GM06990 (cell line): ENCODE measurements at places on chromosomes 1 and 21.

GRCh38 chr1:39230261-39231190, 26.0 kb downstream of the MACF1 start:
- DNase-seq = peak; percentile 28

GRCh38 chr21:38930853-38931252, 125.1 kb downstream of the ETS2 start:
- no peak for DNase-seq

- no peak for DNase-seq
Observed at GRCh38 chr1:228465571-228466146, 21.5 kb upstream of the RNF187 start.

- no peak for DNase-seq
Observed at GRCh38 chr1:228095938-228096337, 7.2 kb downstream of the C1orf35 start.

GRCh38 chr1:192983349-192983980, 75.7 kb downstream of the UCHL5 start:
- DNase-seq = no peak

DNA sequence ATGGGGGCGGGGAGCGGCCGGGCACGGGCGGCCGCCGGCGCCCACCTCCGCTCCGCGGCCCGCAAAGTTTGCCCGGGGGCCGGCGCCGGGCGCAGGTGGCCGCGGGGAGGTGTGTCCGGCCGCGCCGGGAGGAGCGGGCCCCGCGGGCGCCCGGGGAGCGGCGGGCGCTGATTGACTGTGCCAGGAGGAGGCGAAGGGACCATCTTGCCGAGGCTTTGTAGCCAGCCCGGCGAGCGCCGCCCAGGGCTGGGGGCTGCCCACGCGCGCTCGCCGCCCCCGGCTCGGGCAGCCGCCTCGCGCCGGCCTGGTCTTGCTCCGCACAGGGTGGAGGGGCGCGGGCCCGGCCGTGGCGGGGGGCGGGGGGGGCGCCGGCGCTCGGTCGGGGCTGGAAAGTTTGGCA, 432 bp downstream of the EPHB2 start:
- DNase-seq = no peak

DNA sequence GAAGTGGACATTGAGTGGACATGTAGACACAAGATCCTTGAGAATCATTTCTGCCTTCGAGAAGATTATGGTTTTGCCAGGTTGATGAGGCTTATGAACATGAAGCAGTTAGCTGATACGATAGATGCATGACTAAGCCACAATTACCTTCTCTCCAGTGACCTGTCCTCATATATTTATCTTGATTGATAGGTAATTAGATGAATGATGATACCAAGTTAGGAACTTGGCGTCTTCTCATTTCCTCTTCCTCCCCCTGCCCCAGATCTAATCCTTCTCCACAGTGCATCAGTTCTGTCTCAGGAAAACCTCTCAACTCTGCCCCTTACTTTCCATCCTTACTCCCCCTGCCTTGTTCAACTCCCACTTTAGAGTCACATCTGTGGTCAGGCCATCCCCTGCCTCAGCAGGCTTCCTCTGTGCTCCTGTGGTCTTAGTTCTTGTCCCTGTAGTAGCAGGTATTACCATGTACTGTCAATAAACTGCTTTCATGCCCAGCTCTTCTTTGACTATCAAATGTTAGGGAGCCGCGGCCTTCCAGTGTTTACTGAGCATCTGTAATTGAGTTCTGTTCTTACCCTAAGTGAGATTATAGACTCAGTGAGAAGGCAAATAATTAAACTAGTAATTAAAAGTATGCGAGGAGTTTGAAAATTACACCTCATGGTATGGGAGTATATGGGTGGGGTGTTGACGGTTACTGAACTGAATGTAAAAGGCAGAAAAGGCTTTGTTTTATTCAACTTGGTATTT, 5.1 kb downstream of the ST6GALNAC3 start:
- no peak for DNase-seq

DNA sequence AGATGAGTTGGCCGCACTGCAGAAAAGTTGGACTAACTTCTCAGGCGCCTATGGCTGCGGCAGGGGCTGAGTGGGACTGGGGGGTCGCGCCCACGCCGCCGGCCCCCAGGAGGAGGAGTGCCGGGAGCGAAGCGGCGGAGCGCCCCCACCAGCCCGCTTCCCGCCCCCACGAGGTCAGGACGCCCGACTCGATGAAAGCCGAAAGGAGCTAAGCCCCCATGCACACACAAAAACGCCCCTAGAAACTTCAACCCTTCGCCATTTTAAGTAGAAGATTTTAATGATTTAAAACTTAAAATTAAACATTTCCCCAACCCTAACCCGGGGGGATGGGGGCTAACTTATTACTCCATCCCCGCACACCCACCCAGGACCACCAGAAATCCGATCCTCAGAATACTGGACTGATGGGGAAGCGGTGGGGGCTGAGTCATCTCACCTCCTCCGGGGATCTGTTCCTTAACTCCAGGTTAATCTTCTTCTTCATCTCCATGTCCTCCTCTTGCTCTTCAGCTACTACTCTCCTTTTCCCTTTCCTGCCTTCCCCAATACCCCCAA, 539 bp downstream of the ANP32E start:
- DNase-seq = no peak

DNA sequence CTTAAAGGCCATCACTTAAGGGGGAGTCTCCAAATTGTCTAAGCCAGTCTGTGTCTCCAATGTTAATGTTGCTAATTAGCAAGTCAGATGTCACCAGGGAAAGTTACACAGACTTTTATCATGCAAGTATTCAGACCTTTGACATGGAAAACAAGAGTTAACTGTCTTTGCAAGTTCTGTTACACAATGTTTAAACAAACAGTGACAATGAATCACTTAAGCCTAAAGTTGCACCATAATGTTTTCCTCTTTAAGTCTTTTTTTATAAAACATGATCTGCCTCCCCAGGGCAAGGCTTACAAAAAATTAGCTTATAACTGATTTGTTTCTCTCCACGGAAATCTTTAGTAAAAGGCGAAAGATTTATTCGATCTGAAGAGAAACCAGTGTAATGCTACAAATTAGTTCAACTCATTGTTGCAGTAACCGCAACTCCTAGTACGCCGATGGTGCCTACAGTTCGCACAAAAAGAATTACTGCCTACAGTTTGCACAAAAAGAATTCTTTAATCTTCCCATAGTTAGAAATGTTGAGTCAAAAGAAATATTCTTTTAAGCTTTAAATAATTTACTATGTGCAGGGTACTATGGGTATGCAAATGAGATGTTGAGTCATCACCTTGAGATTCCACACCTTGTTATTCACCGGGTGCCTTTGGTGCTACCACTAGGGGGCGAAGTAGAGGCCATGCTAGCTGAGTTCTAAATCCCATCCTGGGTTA, 45.3 kb downstream of the HHAT start:
- DNase-seq = peak; percentile 82

- no peak for DNase-seq
Observed at GRCh38 chr1:161008869-161009510, 12.0 kb downstream of the F11R start.

GRCh38 chr1:232302376-232303221, 327.3 kb downstream of the SIPA1L2 start:
- no peak for DNase-seq

DNA sequence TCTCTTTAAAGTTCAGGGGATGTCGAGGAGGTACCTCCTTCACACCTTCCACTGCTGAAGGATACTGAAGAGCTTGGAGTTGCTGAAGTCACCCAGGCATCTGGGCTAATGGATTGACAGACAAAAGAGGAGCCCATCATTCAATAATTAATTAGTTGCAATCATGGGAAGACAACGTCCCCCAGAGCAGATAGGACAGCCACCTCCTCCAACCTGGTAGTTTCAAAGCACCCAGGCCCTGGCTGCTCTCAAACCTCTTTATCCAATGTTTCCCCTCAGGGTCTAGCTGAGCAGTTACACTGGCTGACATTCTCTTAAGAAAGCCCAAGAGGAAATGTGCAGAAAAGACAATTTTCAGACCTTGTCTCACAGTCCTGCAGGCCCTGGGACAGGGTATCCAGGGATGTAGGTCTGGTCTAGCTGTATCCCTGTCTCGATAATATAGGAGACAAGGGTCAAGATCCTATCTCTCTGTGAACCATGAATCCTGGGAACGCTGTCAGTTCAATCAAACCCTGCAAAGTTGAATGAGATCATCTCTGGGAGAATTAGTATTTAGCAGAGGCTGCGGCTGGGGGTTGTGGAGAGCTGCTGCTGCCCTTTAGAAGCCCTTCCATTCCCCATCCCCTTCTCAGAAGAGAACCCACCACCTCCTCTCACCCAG, 1.1 kb downstream of the TSPAN2 start:
- DNase-seq = no peak

DNA sequence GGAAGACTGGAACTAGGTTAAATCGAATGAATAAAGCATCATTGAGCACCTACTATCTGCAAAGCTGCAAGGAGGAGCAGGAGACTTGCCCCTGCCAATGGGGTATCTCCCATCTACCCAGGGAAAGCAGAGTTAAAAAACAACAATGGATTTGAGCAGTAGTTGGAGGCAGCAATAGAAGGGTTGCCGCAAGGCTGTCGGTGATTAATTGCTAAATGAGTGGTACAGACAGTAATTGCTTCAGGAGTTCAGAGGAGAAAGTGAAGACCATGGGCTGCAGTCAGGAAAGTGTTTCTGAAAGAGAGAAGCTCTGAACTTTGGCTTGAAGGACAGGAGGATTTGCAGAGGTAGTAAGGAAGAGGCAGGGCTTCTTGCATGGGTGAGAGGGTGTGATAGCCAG, 152.9 kb downstream of the ACTL8 start:
- no peak for DNase-seq

DNA sequence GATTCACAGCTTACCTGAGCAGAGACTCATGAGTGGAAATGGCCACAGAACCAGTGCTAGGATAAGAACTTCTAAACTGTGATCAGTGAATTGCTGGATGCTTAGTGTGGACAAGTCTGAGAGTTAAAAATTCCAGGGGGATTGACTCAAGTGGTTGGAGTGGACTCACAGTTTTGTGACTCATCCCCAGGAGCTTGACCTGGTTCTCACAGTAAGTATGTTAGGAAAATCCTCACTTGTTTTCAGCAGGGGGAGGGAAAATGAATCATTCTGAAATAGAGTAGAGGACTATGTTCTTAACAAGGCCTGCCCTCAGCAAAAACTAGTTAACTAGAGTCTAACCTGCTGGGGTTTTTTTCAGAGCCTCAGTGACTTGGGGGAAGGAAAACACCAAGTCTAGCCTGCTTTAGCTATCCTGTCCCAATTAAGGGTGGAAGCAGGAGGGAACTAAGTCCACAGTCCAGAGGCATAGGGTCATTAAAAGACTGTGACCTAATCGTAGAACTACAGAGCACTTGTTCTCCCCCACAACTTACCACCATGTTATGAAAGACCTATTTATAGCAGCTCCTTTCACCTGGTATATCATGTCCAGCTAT, 6.1 kb upstream of the CDC73 start:
- no peak for DNase-seq

GRCh38 chr1:177830531-177831135, 139.2 kb downstream of the SEC16B start:
- DNase-seq = no peak

DNA sequence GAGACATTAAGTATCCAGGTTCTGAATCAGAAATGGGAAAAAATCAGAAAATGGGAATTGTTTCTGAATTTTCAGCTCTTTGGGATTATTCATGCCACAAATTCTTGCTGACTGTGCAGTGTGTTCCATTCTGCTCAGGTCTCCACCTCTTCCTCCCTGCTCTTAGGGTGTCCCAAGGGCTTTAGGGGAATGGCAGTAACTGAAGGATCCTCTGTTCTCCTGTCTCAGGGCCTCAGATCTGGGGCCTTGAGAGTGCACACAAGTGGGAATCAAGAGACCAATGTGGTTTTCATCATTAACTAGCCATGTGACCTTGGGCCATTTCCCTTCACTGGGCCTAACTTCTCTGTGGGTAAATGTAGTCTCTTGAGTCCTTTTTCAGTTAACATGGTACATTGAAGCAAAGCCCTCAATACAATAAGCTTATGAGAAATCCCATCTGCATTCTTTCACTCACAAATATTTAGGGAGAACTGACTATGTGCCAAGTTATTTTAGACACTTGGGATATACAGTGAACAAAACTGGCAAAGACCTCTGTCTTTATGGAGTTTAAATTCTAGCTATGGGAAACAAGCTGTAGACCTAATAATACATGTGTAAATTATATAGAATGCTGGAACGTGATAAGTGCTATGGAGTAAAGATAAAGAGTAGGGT, 75.7 kb upstream of the SPATA6 start:
- no peak for DNase-seq

- no peak for DNase-seq
Observed at GRCh38 chr1:113808450-113809195, 3.7 kb downstream of the RSBN1 start.

GRCh38 chr21:40284409-40284808, 417.2 kb downstream of the PCP4 start:
- DNase-seq = no peak

DNA sequence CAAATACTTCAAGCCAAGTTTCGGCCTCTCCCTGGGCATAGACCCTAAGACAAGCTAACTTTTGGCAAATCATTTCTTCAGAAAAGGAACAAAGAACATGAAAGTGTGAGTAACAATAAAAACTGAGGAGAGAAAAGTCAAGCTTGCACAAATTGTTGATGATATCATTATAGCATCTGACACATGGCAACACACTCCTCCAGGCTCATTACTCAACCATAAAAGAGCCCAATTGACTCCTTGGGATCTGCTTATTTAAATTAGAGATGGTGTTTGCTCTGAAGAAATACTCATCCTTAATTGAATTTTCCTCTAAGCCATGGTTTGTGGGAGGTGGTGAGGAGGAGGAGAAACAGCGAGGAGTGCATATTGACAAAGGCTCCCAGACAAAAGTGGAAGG, 54.5 kb downstream of the TNFSF4 start:
- no peak for DNase-seq

DNA sequence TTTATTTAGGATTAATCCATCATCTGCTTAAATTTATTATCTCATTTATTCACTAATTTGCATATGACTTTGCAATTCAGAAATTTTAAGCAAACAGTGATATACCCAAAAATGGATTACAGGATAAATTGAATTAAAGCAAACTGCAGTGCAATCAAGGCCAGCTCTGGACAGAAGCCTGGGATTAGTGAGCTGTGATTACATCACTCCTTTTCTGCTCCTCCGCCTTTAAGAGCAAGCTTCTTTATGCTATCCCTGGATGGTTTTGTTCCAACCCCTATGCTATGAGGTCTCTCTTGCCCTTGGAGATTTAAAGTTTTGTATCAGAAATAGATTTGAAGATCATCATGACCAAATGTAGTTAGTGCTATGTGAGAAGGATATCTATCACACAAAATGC, 32.6 kb downstream of the GPR52 start:
- no peak for DNase-seq

- no peak for DNase-seq
Observed at GRCh38 chr1:168210312-168210711, 15.5 kb upstream of the SFT2D2 start.

DNA sequence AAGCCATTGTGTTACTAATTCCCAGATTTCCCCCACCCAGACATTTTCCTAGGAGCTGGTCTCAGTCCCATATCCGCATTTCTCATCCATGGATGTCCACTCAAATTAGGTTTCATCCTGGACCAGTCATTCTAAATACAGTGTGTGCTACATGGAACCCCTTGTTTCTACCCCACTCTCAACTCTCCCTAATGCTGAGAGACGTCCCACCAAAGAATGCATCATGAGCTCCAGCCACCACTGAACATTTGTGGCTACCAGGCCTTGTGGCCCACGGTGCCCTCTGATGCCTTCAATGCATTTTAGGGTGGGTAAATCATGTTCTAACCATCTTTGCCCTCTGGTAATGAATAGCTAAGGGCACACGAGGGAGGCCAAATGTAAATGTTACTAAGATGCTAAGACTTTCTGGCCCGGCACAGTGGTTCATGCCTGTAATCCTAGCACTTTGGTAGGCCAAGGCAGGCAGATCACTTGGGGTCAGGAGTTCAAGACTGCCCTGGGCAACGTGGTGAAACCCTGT, 13.3 kb upstream of the RAB42 start:
- no peak for DNase-seq
